ENCODE measurements at places on chromosomes 4 and X. TPM values are rescaled to one million over a fixed set of nuclear protein-coding genes. Genes with fewer than 3 reads are reported as not detected.

NSUN7 gene
- total RNA-seq = not detected

GRCh38 chr4:88817740-88818139 lies 120.1 kb upstream of the NAP1L5 start:
- no peak overlapping the region for H3K27ac ChIP-seq
- no peaks in the 10 kb centered on the region for H3K36me3 ChIP-seq
- H3K4me1 ChIP-seq = peaks cover 2% of the 10 kb centered on the region
- no peaks in the 10 kb centered on the region for H3K27me3 ChIP-seq
- no peak overlapping the region for H3K4me3 ChIP-seq

DNA sequence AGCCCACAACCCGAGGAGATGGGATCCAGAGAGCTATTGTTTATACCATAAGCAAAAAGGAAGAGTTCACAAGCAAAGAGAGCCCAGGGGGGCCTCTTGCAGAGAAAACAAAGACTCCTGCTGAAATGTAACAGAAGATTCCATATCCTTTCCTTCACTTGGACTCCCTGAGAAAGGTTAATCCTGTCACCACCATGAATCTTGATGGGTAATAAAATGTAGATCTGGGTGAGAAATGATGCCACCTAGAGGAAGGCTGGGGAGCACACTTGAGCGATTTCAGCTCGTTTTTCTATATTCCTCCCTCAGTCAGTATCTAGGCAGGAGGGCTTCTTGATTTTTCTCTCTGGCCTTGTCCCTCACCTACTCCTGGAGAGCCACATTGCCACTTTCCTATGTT lies 10.2 kb upstream of the KCNE5 start:
- no peaks in the 10 kb centered on the region for H3K36me3 ChIP-seq
- H3K4me1 ChIP-seq = no peaks in the 10 kb centered on the region
- H3K27ac ChIP-seq = no peak overlapping the region
- no peaks in the 10 kb centered on the region for H3K27me3 ChIP-seq
- no peak overlapping the region for H3K4me3 ChIP-seq

CTAG1A gene
- not detected for total RNA-seq

PDGFC gene
- 90.7 TPM for total RNA-seq

DNA sequence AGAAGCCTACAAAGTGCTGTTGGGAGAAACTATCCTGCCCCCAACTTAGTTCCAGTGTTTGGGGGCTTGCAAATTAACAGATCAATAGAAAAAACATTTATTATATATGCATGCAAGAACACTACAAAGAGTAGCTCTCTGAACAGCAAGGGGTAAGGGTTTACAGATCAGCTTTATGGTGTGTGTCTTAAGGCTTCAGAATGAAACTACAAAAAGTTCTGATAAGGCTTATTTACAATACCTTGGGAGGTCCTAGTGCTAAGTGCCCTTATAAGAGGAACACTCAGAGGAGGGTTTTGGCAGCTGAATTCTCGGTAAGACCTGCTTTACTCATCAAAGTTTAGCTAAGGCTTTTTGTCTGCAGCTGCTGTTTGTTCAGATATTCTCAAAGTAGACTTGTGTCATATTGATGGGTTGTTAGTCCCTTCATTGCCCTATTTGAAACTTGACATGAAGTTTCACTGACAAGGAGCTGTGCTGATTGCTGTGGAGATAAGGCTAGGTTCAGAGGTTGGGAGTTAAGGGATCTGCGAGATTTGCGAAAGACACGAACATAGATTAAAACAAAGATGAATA lies 7.7 kb downstream of the ERVMER34-1 start:
- H3K36me3 ChIP-seq = no peaks in the 10 kb centered on the region
- DNase-seq = no peak
- H3K27ac ChIP-seq = no peak overlapping the region
- H3K4me3 ChIP-seq = no peak overlapping the region

TRAM1L1 gene
- 3.4 TPM for total RNA-seq

DNA sequence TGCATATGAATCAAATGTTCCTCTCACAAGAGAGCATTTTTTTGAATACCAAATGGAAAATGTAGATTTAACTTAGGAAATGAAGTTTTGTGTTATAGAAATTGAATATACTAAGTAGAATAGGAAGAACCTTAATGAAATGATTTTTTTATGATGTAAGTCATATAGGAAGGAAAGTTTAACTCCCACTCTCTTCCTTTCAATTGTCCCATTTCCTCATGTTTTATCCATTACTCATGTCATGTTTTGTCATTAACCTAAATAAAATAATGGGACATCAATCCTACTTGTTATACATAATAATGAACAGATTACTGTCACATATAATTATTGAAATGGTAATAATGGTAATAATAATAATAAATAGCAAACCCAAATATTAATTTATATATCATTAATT lies 22.7 kb upstream of the SRD5A3 start:
- no peak overlapping the region for H3K27ac ChIP-seq
- no peaks in the 10 kb centered on the region for H3K4me1 ChIP-seq
- peaks cover 15% of the 10 kb centered on the region for H3K27me3 ChIP-seq

- H3K4me1 ChIP-seq = peaks cover 4% of the 10 kb centered on the region
- DNase-seq = peak; percentile 90
- no peaks in the 10 kb centered on the region for H3K27me3 ChIP-seq
- H3K27ac ChIP-seq = peak overlapping the region; percentile 51
- no peaks in the 10 kb centered on the region for H3K36me3 ChIP-seq
Observed at GRCh38 chr4:138749303-138749702, 266.3 kb upstream of the NOCT start.

DNA sequence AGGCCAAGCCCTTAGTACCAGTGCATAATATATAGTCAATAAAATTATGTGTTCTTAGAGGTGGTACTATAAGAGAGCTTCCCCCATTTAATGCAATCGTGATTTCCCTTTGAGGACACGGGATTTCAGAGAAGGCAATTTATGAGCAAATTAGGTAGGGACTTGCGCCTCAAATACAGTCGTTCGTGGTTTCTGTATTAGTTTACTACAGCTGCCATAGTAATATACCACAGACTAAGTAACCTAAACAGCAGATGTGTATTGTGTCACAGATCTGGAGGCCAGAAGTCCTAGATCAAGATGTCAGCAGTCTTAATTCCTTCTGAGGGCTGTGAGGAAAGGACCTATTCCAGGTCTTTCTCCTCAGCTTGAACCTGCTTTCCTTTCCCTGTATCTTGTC lies 1.5 kb upstream of the PUDP start:
- no peak overlapping the region for H3K27ac ChIP-seq
- no peak overlapping the region for H3K4me3 ChIP-seq
- peaks cover 2% of the 10 kb centered on the region for H3K27me3 ChIP-seq
- no peak for DNase-seq
- H3K36me3 ChIP-seq = no peaks in the 10 kb centered on the region

GRCh38 chr4:1508161-1509160 lies 102.2 kb upstream of the NKX1-1 start:
- H3K27ac ChIP-seq = no peak overlapping the region
- H3K36me3 ChIP-seq = no peaks in the 10 kb centered on the region
- DNase-seq = no peak
- no peak overlapping the region for H3K4me3 ChIP-seq

- no peak for DNase-seq
- no peak overlapping the region for H3K27ac ChIP-seq
- no peaks in the 10 kb centered on the region for H3K4me1 ChIP-seq
- no peak overlapping the region for H3K4me3 ChIP-seq
- no peaks in the 10 kb centered on the region for H3K36me3 ChIP-seq
- no peaks in the 10 kb centered on the region for H3K27me3 ChIP-seq
Observed at GRCh38 chr4:176970853-176971252, 178.1 kb upstream of the VEGFC start.

GRCh38 chrX:32592786-32593185 lies 618.6 kb downstream of the DMD start:
- no peak overlapping the region for H3K4me3 ChIP-seq
- no peak for DNase-seq
- no peak overlapping the region for H3K27ac ChIP-seq
- H3K27me3 ChIP-seq = no peaks in the 10 kb centered on the region
- H3K36me3 ChIP-seq = no peaks in the 10 kb centered on the region

DNA sequence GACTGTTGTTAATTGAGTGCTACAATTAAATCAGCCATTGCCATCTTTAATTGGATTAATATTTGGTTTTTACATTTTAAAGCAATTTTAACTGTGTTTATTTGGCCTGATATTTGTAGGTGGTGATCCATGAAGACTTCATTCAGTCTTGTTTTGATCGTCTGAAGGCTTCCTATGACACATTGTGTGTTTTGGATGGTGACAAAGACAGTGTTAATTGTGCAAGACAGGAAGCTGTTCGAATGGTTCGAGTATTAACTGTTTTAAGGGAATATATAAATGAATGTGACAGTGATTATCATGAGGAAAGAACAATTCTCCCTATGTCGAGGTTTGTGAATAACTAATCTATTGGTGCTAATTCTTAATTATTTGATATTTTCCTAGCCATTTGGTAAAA lies 82.6 kb downstream of the USP9X start:
- H3K36me3 ChIP-seq = peaks cover 18% of the 10 kb centered on the region
- DNase-seq = no peak

- peak; percentile 14 for DNase-seq
- no peaks in the 10 kb centered on the region for H3K4me1 ChIP-seq
- peaks cover 6% of the 10 kb centered on the region for H3K36me3 ChIP-seq
- H3K27ac ChIP-seq = peak overlapping the region; percentile 70
- no peaks in the 10 kb centered on the region for H3K27me3 ChIP-seq
- peak overlapping the region; percentile 89 for H3K4me3 ChIP-seq
Observed at GRCh38 chrX:48540028-48540375, 488 bp downstream of the TBC1D25 start.

DNA sequence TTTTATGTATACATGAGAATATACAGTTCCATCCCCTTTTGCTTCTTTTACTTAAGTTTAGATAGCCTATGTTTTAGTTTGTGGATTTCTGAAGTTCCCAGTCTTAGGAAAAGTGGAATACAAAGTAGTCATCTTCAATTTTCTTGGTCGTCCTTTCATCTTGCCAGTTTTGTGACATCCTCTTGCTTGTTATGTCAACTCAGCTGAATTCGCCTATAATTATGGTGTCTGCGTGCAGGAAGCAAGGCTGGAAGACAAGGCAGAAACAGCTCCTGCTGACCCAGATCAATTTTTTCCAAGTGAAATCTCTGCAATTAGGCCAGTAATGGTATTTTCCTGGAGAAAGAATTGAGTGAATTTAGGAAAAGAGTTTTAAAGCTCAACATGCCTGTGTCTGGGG lies 28.1 kb upstream of the NYX start:
- H3K4me1 ChIP-seq = no peaks in the 10 kb centered on the region
- no peaks in the 10 kb centered on the region for H3K36me3 ChIP-seq
- H3K27me3 ChIP-seq = peaks cover 3% of the 10 kb centered on the region
- H3K27ac ChIP-seq = no peak overlapping the region

DNA sequence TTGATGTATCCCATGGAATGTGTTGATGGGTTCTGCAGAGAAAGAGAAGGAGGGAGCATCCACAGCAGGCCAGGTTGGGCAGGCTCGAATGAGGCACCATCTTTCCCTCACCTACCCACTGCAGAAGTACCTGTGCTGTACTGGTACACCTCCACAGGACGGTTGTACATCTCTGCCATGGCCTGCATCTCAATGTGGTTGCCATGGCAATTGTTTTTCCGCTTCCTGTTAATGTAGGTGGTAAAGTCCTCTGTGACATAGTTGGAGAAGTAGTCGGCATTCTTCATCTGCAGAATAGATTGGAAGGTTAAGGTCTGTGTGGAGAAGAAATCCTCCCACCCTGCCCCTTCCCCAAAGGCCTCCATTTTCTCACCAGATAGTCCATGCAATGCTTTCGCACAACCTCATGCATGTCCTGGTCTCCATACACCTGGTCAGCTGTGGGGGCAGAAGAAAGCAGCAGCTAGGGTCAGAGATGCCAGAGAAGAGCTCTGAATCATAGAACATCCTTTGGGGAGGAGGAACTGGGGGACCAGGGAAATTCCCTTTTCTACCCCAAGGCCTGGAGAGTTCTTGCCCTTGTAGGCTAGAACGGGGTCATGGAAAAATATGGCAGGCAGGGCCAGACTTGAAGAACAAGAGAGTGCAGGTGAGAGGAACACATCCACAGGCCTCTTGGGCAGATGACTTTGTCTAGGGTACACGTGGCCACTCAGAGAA lies 15.9 kb upstream of the PIM2 start:
- H3K4me3 ChIP-seq = no peak overlapping the region
- no peak overlapping the region for H3K27ac ChIP-seq
- H3K27me3 ChIP-seq = no peaks in the 10 kb centered on the region
- no peak for DNase-seq
- no peaks in the 10 kb centered on the region for H3K4me1 ChIP-seq

TCP11X2 gene
- total RNA-seq = not detected

- DNase-seq = no peak
- H3K27ac ChIP-seq = no peak overlapping the region
- no peaks in the 10 kb centered on the region for H3K36me3 ChIP-seq
- H3K4me3 ChIP-seq = no peak overlapping the region
Observed at GRCh38 chr4:122552898-122553297, 68.0 kb downstream of the IL21 start.

- peaks cover 2% of the 10 kb centered on the region for H3K4me1 ChIP-seq
- no peak overlapping the region for H3K4me3 ChIP-seq
- H3K36me3 ChIP-seq = peaks cover 9% of the 10 kb centered on the region
- H3K27me3 ChIP-seq = no peaks in the 10 kb centered on the region
- peak; percentile 49 for DNase-seq
Observed at GRCh38 chr4:40939856-40940255, 190.1 kb downstream of the NSUN7 start.

- H3K27me3 ChIP-seq = no peaks in the 10 kb centered on the region
- no peak overlapping the region for H3K4me3 ChIP-seq
- H3K4me1 ChIP-seq = no peaks in the 10 kb centered on the region
- H3K27ac ChIP-seq = no peak overlapping the region
Observed at GRCh38 chrX:68307769-68308168, 125.5 kb downstream of the OPHN1 start.

DNA sequence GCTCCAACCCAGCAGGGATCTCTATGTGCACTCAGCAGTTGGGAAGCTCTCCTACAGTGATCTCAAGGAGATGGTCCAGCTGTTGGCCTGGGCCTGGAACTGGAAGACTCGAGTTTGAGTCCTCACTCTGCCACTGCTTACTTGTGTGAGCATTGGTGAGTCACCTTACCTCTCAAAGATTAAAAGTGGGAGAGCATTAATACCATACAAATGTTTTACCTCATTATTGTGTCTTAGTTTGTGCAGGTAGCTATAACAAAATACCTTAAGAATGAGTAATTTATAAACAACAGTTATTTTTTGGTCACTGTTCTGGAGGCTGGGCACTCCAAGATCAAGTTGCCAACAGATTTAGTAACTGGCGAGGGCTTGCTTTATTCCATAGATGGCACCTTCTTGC lies 21.4 kb upstream of the ZNF827 start:
- H3K4me1 ChIP-seq = no peaks in the 10 kb centered on the region
- H3K36me3 ChIP-seq = no peaks in the 10 kb centered on the region

GRCh38 chr4:72006586-72006985 lies 25.2 kb upstream of the NPFFR2 start:
- H3K4me3 ChIP-seq = no peak overlapping the region
- no peak overlapping the region for H3K27ac ChIP-seq
- peak; percentile 56 for DNase-seq
- no peaks in the 10 kb centered on the region for H3K36me3 ChIP-seq
- H3K27me3 ChIP-seq = no peaks in the 10 kb centered on the region
- H3K4me1 ChIP-seq = no peaks in the 10 kb centered on the region

SMIM10L2A gene
- total RNA-seq = under 0.01 TPM

OPHN1 gene
- total RNA-seq = 13.1 TPM

TMPRSS11A gene
- not detected for total RNA-seq

GRCh38 chr4:138494116-138494515 lies 252.0 kb upstream of the SLC7A11 start:
- no peaks in the 10 kb centered on the region for H3K4me1 ChIP-seq
- no peaks in the 10 kb centered on the region for H3K36me3 ChIP-seq
- DNase-seq = no peak
- H3K27ac ChIP-seq = no peak overlapping the region
- H3K27me3 ChIP-seq = no peaks in the 10 kb centered on the region

Measured in IMR-90 (cell line).